ENCODE measurements at places on chromosomes 11 and 22.
A peak's percentile ranks its signal among the peaks of the same experiment; 100 is the strongest.

GRCh38 chr11:47477323-47477722, 28.4 kb upstream of the RAPSN start:
- peak; percentile 77 for DNase-seq

GRCh38 chr11:26573896-26574295, 1.8 kb upstream of the MUC15 start:
- no peak for DNase-seq

GRCh38 chr11:35878741-35879140, 65.1 kb upstream of the LDLRAD3 start:
- DNase-seq, result no peak

GRCh38 chr11:113675003-113675561, 31.0 kb downstream of the TMPRSS5 start:
- peak; percentile 93 for DNase-seq

GRCh38 chr11:102592634-102593581, 32.2 kb downstream of the MMP20 start:
- no peak for DNase-seq

DNA sequence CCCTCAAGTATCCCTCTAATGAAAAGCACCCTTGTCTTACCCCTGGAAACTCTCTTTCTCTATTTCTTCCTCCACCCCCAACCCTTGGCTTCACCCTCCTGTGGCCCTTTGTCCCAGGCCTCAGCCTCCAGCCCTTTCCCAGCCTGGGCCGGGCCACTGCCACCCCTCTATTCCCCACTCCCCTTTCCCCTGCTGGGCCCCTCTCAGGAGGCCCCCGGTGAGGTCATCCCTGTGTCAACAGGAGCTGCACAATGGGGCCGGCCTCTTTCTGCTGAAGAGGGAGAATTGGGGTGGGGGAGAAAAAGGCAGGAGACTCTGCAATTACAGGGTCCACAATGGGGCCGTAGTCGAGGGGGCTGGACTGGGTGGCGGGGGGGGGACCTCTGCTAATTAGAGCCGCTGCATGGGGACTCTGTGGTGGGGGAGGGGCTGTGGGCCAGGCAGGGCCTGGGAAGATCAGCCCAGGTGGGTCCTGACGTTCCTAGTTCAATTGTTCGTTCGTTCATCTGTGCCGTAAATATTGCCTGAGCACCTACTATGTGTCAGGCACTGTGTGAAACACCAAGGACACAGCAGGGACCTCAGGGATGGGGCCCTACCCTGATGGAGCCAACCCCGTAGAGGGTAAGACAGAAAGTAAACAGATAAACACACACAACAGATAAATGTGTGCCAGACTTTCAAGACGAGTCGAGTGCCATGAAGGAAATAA, 18.5 kb upstream of the MPPED1 start:
- no peak for DNase-seq

GRCh38 chr11:45523760-45524159, 141.7 kb downstream of the CHST1 start:
- no peak for DNase-seq

GRCh38 chr11:45803971-45804760, 783 bp upstream of the SLC35C1 start:
- peak; percentile 20 for DNase-seq

GRCh38 chr11:67520856-67521824, 2.1 kb downstream of the CABP2 start:
- no peak for DNase-seq

DNA sequence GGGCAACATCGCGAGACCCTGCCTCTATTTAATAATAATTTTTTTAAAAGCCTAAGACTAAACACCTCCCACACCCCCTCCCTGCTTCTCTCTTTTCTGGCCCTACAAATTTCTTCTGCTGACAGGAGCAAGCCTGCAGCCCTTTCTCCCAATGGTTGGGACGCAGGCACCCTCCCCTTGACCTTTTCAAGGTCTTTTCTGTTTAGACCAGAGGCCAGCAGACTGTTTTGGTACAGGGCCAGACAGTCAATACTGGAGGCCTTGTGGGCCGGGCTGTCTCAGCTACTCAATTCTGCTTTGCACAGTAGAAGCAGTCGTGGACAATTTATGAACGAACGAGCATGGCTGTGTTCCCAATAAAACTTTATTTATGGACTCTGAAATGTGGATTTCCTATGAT, 92.3 kb downstream of the SCN3B start:
- DNase-seq, result no peak

- no peak for DNase-seq
Observed at GRCh38 chr11:17414992-17415391, 26.5 kb upstream of the KCNJ11 start.

DNA sequence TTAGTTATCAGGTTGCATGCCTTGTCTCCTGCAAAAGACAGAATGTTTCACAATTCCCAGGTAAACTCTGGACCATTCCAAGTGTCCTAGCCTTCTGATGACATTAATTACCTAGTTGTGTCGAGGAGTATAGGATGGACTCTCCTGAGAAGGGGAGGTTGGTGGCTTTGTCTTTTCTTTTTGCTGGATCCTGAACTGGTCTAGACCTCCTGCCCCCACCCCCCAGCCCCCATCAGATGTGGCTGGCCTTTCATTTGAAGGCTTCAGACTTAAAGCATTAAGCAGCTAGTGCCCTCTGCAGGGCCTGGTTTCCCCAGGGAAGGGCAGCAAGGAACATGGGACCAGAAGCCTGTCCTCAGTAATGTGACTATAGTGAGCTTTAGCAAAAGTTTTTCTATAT, 9.7 kb downstream of the MCAM start:
- no peak for DNase-seq

GRCh38 chr11:111718859-111719258, 47.3 kb downstream of the PPP2R1B start:
- DNase-seq, result no peak

DNA sequence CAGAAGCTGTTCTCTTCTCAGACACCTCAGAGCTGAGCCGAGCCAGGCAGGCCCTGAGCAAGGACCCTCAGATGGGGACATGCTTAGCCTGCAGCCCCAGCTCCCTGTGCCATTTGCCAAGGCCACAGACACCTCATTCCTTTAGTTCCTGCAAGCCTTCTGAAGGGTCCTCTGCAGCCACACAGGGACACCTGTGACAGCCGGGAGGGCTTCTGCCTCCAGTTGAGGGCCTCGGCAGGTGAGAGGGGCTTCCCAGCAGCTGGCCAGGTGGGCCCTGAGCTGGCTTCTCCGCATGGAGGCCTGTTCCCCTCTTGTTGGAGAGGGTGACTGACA, 18.2 kb downstream of the INCENP start:
- no peak for DNase-seq

DNA sequence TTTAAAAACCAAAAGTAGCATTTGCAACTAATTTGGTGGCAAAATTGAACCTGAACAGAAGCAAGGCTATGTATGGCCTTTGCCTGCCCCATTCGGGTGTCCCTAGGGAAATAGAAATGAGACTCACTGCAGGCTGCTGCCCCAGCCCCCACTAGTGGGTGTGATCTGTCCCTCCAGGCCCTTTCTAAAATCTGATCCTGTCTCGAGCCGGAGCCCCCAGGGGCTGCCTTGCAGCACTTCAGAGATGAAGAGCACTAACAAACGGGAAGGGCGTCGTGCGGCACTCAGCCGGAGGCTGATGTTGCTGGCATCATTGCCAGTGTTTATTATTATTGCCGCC, 43.2 kb downstream of the CD82 start:
- DNase-seq, result no peak

DNA sequence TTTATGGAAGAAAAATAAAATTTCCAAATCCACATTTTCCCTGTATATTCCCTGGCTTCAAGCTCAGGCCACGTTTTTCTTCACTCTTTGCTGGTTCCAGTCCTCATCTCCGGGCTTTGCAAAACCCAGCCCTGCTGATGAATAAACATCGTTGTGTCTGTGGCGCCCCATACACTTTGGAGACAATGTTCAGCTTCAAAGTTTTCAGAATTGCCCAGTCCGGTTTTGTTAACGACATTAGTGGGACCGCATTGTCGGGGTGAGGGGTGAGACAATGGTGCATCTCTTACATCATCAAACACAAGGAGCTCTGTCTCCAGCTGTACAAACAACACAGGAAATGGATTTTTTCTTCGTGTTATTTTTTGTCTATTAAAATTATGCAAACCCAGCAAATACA, 53.4 kb upstream of the HTATIP2 start:
- DNase-seq, result peak; percentile 1

GRCh38 chr11:76228071-76228874, 22.0 kb upstream of the WNT11 start:
- no peak for DNase-seq

GRCh38 chr11:47577460-47578041, 1.2 kb downstream of the KBTBD4 start:
- DNase-seq, result no peak

DNA sequence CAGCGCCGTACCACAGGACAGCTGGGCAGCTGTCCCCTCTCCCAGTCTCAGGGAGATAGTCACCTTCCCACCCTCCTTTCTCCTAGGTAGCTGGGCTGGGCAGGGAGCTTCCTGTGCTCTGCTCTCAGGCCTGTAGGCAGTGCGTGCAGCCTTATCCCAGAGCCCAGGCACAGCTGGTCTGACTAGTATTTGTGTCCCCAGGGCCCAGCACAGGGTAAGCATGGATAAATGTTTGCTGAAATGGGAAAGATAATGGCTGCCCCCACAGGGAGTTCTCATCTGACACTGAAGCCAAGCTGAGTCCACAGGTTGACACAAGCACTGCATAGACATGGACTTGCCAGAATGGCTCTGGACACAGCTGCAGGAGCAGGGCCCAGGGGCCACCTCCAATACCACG, 9.8 kb downstream of the SLC15A3 start:
- no peak for DNase-seq

- no peak for DNase-seq
Observed at GRCh38 chr11:35292279-35292678, 127.1 kb downstream of the SLC1A2 start.

- no peak for DNase-seq
Observed at GRCh38 chr11:117337076-117337475, 9.4 kb downstream of the CEP164 start.

GRCh38 chr11:7595016-7595866, 78.1 kb downstream of the CYB5R2 start:
- no peak for DNase-seq

DNA sequence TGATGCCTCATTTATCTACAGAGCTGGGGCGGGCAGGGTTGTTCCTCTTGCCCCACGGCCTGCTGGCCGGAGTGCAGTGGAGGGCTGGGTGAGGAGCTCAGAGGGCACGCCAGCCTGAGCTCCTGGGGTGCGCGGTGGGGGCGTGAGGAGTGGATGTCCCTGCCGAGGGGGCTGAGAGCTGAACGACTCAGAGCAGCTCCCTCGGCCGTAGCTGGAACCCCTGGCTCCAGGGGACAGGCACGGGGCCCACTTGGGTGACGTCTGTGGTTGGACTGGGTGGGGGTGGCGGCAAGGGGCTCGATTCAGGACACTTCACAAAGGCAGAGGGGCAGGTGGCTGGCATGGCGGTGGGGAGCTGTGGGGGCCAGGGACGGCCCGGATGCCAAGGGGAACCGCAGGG, 62.4 kb downstream of the TRMU start:
- no peak for DNase-seq

DNA sequence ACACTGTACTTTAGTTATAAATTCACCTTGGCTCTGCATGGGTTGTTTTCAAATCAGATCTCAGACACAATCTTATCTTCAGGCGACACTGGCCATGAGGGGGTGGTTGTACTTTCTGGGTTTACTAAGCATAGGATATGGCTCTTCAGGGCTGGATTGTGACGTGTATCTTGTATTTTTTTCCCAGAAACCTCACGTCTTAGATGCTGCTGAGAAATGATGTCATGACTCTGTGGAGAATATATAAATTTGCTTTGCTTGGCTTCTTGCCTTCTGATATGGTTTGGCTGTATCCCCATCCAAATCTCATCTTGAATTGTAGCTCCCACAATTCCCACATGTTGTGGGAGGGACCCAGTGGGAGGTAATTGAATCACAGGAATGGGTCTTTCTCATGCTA, 82.8 kb upstream of the VSTM5 start:
- no peak for DNase-seq

DNA sequence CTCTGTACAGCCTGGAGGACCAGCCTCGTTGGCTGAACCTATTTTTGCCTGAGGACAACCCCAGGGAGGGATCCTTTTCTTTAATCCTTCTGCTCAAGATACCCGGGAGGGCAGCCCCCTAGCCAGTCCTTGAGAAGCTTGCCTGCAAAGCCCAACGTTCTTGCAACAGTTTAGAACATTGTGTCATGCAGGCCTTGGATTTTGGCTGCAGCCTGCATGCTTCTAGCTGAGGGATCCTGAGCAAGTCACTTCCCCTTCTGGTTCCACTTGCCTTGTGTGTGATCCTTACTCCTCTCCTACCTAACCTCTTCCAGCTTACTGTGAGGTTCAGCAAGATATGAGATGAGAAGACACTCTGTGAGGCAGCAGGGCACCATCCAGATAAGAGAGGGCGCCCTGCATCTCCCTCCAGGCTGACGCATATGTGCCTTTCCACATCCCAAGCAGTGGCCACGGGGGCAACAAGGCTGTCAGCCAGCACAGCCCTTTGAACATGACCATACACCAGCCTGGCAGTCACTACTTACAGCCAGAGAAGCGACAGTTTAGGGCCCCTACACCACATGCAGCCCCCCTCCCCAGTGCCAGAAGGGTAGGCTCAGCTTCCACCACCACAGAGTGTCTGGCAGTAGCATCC, 76.1 kb downstream of the C11orf58 start:
- no peak for DNase-seq

GRCh38 chr11:17354601-17354991, 3.0 kb downstream of the NCR3LG1 start:
- peak; percentile 78 for DNase-seq
